ENCODE measurements at places on chromosomes 2 and 18.
A peak's percentile ranks its signal among the peaks of the same experiment; 100 is the strongest.

DNA sequence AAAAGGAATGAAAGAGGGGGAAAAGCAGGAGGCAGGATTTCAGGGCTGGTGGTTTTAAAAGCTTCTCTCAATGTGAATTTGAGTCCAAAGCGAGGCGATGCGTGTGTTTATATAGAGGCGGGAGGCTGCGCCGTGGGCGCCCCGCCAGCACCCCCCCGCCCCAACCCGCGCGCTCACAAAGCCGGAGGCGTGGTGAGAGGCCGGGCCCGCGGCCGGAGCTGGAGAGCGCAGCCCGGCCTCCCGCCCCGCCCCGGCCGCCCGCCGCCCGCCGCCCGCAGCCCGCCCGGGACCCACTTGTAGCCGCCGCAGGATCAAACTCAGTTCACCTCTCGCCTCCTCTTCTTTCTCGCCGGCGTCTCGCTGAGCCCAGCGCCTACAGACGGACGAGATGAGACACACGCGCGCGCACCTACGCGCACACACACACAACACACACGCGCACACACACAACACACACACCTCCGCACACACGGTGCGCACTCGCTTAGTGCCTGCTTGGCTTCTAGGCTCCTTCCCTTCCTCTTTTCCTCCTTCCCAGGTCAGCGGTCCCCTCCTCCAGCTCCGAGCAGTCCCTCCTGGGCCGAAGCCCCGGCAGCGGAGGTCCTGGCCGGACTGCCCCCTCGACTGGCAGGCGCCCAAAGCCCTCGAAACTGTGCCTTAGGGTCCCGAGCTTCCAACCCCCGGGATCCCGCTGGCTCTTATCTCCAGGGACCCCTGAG, 1.3 kb upstream of the CYP26B1 start:
- no peak for DNase-seq

- no peak for DNase-seq
Measured at GRCh38 chr18:40642692-40643229, 1312.3 kb upstream of the PIK3C3 start.

- DNase-seq, result no peak
Measured at GRCh38 chr2:9388199-9388681, 35.1 kb downstream of the ITGB1BP1 start.

GRCh38 chr2:23697256-23698075, 229.5 kb downstream of the ATAD2B start:
- DNase-seq, result no peak

- DNase-seq, result no peak
Measured at GRCh38 chr2:204486805-204487204, 58.5 kb upstream of the PARD3B start.

GRCh38 chr2:101416609-101417008, 29.3 kb upstream of the CREG2 start:
- no peak for DNase-seq

DNA sequence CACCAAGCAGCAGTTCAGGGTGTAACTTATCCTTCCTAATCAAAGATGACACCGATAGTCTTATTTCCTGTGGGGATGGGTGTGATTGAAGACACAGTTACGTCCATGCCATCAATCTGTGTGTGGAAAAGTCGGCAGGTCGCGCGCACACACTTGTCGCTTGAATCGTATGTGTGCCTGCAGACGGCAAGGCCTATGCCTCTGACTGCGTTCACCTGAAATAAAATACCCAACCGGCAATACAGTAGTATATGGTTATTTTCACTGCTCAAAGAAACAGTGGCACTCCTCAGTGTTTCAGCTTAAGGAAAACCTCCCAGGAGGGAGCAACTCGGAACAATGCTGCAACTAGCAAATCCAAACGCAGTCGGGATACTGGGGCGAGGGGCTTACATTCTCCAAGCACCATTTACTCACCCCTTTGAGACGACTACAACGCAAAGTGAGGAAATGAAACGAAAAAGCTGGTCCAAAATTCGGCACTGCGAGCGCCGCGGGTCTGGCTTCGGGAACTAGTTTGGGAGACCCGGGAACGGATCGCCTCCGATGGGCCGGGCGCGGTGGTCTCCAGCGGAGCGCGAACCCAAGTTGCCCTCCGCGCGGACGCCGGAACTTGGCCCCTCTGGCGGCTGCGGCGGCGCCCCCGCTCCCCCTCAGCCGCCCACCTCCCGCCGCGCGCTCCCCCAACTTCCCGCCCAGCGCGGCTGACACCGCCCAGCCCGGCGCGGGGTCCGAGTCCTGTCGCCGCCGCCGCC, 675 bp downstream of the PRKD3 start:
- DNase-seq, result peak; percentile 55

DNA sequence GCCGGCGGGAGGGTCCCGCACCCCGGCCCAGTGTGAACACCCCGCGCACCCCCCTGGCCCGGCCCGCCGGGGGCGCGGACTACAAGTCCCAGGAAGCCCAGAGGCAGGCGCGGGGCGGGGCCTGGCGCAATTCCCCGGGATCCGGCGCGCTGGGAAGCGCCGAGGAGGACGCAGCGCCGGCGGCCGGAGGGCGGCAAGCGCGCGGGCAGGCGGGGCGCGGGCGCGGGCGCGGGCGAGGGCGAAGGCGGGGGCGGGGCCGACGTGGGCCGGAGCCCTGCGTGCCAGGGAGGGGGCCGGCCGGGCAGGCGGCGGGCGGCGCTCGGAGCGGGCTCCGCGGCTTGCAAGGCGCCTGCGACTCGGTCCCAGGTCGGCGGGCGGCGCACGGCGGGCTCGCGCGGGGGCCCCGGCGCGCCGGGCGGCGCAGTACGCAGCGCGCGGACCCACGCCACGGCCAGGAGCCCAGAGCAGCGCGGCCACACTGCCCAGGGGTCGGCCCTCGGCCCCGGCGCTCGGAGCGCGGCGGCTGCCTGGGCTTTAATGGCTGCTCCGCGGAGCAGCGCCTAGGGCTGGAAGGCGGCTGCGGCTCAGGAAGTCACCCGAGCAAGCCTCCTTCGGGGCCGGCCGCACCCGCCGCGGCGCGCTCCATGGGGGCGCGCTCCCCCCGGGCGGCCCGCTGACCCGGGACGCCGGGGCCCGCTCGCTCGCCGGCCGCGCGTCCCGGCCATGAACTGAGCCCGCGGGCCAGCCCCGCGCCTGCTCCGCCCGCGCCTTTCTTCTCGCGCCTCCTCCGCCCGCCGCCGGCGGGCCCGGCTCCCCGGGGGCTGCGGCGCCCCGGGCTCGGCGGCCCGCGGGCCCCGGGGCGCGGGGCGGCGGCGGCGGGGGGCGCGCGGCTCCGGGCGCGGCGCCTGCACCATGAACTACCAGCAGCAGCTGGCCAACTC, at the start of gene AGAP1:
AGAP1 (plus strand) TSS at position 269 of the 941 bp plus-strand sequence.
- DNase-seq, result no peak

GRCh38 chr18:35775887-35776286, 194.3 kb downstream of the GALNT1 start:
- no peak for DNase-seq

DNA sequence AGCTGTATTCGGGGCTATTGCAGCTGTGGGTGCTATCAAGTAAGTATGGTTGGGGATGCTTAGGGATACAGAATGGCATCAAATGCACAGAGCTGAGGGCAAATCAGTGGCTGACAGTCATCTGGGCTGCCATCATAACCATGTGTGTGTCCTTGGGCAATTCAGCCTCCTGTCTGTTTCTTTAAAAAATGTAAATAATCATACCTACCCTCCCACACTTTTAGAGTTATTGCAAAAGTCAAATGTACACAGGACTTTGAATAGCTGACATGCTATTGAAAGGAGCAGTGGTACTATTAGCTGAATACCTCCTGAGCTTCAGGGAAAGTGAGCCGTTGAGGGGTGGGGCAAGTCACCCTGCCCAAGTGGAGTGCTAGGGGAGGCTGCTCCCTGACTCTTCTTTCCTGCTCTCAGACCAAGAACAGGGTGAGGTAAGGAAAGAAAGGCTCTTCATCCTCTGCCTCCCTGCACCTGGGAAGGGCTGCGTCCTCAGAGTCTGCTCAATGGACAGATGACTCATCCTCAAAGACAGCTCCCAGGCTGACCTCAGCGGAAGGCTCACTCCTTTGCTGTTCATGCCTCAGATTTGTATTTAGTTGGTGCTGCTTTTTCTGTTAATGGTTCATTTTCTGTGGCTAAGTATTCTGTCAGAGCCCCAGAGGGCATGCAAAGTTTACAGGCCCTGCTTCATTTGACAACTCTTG, 54.9 kb upstream of the BZW1 start:
- no peak for DNase-seq

GRCh38 chr2:216084547-216084946, 2.8 kb downstream of the TMEM169 start:
- peak; percentile 59 for DNase-seq

Data from CD4-positive, alpha-beta T cell treated with Interleukin-6 for 4 hours (primary cell).